ENCODE measurements at places on chromosomes 7 and 10.

- DNase-seq: no peak
Measured at GRCh38 chr10:82922755-82923154, 1047.8 kb downstream of the NRG3 start.

DNA sequence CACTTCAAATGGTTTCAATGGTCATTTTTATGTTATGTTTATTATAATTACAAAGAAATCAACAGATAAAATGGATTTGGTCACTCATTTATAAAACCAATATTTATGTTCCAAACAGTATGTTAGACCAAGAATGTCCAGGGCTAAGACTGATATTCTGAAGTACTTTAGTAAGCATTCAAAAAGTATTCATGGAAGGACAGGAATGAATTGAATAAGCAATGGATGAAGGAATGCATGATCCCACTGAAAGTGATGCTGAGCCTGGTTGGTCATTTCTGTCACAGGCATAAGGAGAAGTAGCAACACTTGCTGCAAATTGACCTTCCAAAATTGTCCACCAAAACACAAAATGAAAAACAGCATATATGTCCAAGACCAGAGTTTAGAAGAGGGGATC lies 189.0 kb upstream of the CELF2 start:
- DNase-seq: no peak

DNA sequence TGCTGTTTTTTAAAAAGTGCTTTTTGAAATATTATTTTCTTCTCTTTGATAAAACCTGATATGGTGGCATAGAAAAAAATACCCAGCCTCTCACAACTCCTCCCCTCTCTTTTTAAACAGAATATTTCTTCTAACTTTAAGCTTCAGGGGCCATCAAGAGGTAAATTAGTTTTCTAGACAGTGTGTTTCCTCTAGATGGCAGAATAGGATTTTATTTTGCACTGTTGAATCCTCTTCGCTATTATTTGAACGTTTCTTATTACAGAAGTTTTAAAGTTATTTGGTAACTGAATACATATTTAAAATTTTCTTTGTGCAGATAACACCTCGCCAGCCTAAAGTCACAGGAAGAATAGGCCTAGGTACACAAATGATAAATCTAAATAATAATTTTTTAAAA lies 30.3 kb downstream of the ARL5B start:
- peak; percentile 28 for DNase-seq

DNA sequence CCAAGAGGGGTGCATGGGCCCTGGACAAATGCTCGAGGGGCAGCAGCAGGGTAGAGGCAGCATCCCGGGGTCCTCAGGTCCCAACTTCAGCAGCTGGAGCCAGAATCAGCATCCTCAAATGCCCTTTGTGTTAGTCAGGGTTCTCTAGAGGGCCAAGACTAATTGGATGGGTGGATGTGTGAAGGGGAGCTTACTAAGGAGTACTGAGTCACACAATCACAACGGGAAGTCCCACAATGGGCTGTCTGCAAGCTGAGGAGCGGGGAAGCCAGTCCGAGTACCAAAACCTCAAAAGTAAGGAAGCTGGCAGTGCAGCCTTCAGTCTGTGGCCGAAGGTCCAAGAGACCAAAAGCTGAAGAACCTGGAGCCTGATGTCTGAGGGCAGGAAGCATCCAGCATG lies 162.9 kb upstream of the TCERG1L start:
- no peak for DNase-seq

GRCh38 chr7:64873155-64873500 lies 29.9 kb upstream of the ZNF273 start:
- no peak for DNase-seq

- DNase-seq: no peak
Measured at GRCh38 chr10:7610026-7610425, 56.7 kb downstream of the ITIH5 start.

- DNase-seq: no peak
Measured at GRCh38 chr7:1979591-1980560, 252.9 kb downstream of the MAD1L1 start.

- no peak for DNase-seq
Measured at GRCh38 chr10:101379663-101380352, 25.8 kb downstream of the BTRC start.

DNA sequence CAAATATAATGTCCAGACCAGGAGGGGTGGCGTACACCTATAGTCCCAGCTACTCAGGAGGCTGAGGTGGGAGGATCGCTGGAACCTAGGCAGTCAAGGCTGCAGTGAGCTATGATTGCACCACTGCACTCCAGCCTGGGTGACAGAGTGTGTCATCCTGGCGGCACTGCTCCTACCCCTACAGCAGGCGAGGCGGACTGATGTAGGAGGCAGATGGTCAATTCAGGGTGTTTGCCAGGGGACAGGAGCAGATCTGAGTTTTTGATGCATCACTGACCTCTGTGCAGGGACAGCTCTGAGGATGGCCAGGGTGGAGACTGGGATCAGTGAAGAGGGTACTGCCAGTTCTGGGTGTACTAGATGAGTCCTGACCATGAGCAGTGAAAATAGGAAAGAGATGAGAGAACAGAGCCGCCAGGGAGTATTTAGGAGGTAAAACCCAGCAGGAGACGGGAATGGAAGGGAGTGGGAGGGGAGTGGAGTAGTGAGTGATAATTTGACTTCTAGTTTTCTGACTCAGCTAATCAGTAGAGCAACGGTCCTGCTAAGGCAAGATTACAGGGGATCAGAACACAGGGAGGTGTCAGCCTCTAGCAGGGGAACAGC lies 75.3 kb downstream of the HIP1 start:
- no peak for DNase-seq
